ENCODE measurements at places on chromosomes 7 and 10. TPM values are rescaled to one million over a fixed set of nuclear protein-coding genes. Genes with fewer than 3 reads are reported as not detected.

GRCh38 chr7:91397096-91397495, 132.9 kb downstream of the FZD1 start:
- DNase-seq = no peak

GRCh38 chr7:103637726-103638125, 191.7 kb upstream of the SLC26A5 start:
- no peak for DNase-seq

DNA sequence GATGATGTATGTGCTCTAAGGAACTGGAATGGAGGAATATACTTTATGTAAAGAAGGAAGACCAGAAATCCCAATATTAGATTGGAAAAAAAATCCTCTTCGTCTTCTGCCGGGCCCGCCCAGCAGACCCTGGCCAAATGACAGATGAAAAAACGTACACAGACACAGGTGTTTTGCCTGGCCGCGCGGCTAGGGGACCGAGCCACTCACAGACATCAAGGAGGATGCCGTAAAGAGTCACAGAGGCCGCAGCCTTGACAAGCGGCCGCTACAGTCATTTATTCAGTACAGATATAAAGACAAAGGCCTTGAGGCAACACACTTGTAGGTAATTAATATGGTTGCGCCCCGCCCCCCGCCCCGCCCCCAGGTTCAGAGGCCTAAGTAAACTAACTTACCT, 594.1 kb downstream of the GRM8 start:
- DNase-seq = no peak

DNA sequence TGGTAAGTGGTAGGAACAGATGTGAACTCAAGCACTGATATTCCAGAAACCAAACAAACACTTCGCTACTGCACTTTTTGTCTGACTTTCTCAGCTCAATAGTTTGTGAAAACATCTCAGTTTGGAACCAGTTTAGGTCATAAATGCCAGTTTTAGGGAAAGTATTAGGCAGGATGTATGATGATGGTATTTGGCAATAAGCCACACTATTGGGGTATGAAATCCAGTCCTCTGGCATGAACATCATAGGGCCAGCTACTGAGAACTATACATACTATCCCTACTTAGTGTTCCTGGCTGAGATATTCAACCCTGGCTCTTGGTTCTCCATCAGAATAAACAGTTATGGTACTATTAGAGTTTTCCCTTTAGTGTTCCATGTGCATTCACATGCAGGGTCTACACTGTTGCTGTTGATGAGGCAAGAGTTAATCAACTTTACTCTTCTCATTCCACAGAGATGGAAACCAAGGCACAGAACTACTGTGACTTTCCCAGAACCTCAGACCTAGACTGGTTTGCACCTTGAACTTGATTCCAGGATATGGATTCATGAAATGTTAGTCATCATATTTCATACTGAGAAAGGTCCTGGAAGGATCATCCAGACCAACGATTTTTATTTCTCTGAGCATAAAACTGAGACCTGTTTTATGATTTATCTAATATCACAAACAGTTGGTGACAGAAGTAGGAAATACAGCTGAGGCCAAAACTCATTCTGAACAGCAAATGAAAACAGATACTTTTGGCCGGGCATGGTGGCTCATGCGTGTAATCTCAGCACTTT, 20.0 kb upstream of the IFIT2 start:
- no peak for DNase-seq

DNA sequence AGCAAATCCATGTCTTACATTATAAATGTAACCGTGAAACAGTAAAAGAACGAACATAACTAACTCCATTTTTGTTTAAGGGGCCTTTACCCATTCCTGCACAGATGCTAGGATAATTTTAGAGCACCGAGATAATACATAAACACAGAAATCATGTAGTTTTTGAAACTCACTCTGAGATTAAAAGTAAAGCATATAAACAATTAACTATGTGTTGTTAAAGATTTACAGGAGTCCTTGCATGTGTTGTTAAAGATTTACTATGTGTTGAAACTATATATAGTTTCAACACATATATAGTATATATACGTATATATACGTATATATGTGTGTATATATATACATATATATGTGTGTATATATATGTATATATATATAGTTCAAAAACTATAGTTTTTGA, 7.2 kb upstream of the CALML3 start:
- no peak for DNase-seq

DNA sequence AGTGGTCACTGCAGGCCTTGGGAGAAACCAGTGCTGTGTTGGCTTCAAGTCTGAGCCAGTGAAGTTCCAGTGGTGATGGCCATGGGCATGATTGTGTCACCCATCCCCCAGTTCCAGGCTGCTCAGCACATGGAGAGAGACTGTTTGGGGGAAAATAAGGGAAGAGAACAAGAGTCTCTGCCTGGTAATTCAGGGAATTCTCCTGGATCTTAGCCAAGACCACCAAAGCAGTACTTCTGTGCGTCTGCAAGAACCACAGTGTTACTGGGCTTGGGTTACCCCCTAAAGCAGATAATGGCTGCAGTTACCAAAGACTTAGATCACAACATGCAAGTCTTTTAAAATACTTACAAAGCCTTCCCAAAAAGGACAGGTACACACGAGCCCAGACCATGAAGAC, 225.0 kb upstream of the SEMA3C start:
- no peak for DNase-seq

DNA sequence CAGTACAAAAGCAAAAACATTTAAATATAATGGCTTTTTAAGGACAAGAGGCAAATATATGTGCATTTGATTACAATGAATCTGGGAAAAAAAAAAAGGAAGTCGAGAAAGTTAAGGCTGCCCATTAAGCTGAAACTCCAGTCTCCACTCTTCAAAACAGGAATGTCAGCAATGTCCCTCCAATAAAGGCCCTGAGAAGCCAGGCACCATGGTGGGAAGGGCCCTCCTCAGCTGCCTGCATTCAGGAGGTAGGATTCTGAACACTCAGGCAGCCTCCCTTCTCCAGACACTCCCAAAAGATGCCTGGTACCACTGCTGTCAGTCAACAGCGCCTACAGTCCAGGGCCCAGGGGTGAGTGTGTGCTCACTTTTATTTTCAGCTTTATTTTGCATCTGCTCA, 121.3 kb upstream of the MGMT start:
- DNase-seq = no peak

- DNase-seq = no peak
Measured at GRCh38 chr7:152865011-152865410, 105.5 kb downstream of the ACTR3B start.

GRCh38 chr7:4655311-4655710, 26.8 kb upstream of the FOXK1 start:
- no peak for DNase-seq

GRCh38 chr10:44575601-44576380, 190.9 kb upstream of the CXCL12 start:
- DNase-seq = no peak

GRCh38 chr10:132643709-132644526, 106.3 kb downstream of the INPP5A start:
- no peak for DNase-seq

DNA sequence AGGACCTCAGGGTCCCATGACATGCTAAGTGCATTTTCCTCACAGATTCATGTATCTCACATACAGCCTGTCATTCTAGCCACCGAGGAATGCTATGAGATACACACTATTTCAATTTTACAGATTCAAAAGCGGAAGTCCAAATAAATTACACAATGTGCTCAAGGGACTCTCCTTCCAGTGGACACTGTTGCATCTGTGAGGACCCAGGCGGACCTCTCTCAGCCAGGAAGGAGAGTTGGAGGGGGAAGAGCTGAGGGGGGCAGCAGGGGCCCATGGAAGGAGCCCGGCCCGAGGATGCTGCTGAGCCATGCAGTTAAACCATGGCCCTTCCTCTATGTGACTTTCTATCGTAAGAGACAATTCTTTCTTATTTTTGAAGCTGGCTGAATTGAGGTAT, 93.6 kb downstream of the VOPP1 start:
- no peak for DNase-seq

DNA sequence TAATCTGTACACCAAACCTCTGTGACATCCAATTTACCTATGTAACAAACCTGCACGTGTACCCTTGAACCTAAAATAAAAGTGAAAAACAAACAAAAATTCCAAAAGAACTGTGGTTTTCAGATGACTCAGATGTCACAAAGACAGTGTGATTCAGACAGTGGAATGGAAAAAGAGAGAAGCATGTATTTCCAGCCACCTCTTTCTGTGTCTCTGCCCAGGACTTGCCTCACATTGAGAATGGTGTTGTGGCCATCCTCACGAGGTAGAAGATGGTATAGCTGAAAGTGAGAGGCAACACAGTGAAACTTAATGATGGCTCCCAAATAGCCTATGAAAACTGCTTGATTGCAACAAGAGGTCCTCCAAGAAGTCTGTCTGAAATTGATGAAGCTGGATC, 78.0 kb downstream of the ARL5B start:
- no peak for DNase-seq

DNA sequence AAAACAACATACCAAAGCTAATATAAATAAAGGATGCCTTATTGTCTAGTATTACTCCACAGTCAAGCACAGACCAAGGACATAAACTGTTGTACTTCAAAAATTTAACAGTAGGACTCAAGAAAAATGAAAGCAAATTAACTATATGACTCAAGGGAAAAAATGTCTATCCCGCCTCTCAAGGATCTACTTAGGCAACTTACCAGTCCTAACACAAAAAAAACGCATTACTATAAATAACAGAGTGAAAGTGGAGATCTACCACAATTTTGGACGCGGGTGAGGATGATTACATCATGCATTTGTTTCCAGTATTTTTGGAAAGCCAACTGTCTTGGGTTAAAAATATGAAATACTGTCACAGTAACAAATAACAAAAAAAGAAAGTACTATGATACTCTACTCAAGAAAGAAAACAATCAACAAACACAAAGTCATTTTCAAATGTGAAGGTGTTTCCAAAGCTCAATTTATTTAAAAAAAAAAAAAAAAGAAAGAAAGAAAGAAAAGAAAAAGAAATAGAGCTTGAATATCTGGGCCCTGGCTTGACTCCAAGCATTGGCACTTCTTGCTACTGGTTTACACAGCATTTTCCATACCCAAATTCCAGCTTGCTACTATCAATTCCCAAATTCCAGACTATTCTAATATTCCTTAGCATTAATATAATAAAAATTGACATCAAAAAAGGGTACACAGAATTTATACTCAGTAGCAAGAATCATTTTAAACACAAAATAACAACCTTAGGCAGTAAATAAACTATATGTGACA, 99.4 kb downstream of the RSU1 start:
- no peak for DNase-seq

GRCh38 chr10:50988792-50989191, 85.5 kb upstream of the PRKG1 start:
- DNase-seq = no peak

FGFR2 gene
- total RNA-seq = 5.7 TPM

KNDC1 gene
- total RNA-seq = 2.6 TPM

GTF2IRD1 gene
- 54.0 TPM for total RNA-seq

GPR158 gene
- total RNA-seq = 0.64 TPM

INHBA gene
- total RNA-seq = 0.28 TPM

C10orf53 gene
- total RNA-seq = not detected

ACHE gene
- 10.4 TPM for total RNA-seq

WEE2 gene
- not detected for total RNA-seq

LBX1 gene
- 0.15 TPM for total RNA-seq

AGR2 gene
- total RNA-seq = 147 TPM

TMEM236 gene
- total RNA-seq = 0.05 TPM

LRRC18 gene
- not detected for total RNA-seq

SORCS1 gene
- not detected for total RNA-seq

Data from Panc1 (cell line).